ENCODE measurements at places on chromosomes 7 and 10. TPM values are rescaled to one million over a fixed set of nuclear protein-coding genes. Genes with fewer than 3 reads are reported as not detected.

- DNase-seq, result peak; percentile 32
Observed at GRCh38 chr10:110279407-110279986, 25.2 kb downstream of the SMNDC1 start.

DNA sequence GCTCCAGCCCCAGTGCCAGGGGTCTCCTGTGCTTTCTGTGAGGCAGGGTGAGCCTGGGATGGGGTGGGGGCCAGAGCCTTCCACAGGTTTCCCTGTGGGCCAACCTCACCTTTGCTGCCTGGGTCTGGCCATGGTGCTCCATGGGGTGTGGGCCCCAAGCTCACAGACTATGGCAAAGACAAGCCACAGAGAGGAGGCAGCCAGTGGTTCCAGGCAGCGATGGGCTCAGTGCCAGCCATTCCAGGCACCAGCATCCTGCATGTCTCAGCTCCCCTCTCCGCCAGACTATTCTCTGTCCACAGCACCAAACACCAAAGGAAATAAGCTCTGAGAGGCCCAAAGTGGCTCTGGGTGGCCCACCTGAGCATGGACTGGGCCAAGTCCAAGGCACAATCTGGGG lies 133.5 kb downstream of the PTPN20 start:
- no peak for DNase-seq

GRCh38 chr10:32348297-32349198 lies 1.6 kb upstream of the EPC1 start:
- no peak for DNase-seq

DNA sequence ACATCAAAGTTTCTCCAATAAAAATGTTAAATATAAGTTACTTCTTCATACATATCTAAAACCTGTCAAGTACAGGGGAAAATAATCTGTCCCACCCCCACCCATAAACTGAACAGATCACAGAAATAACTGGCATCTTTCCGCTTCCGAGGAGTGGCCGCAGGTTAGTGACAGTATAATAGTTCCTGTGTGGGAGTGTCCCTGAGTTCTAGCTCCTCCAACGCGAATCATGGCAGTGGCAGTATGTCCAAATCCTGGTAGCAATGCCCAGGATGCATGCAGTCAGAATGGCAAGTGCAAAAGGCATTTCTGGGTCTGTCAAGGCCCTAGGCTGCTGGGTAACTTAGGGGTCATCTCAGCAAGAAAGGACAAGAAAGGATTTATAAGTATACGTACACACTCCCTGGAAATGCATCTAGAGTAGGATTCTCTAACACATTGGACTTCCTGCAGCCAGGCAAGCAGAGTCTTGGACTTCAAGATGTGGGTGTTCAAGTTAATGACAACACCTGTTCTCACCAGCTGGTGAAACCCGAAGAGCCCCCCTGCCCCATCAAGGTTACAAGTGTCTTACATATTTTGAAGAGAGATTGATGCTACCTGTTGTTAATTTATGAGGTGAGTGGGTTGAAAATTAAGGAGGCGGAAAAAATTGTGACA lies 94.4 kb upstream of the COL1A2 start:
- no peak for DNase-seq

DNA sequence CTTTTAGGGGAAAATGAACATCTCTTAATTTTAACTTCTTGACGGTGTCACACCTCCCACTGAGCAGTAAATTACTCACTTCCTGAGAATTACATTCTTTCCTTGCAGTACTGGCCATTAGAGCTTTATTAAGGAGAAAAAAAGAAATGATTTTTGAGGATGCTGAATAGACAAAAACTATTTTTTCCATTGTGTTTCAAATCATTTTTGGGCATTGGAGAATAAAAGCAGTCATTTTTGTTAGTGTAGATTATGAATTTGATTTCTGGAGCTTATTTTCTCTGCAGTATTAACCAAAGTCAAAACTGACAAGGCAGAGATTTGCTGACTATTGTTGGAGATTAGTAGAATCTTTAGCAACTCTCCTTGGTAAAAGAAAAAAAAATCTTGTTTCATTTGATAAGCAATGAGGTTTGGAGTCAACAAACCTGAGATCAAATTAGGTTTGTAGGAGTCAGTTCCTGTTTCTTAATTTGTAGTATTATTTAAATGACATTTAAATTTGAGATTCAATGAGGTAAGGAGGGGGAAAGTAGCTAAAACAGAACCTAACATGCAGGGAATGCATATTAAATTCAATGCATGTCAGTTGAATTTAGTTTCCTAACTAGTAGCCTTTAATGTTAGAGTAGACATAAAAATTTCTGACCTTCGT lies 70.6 kb downstream of the AP3M1 start:
- DNase-seq, result no peak

GRCh38 chr10:133258818-133259601 lies 17.7 kb downstream of the ADAM8 start:
- peak; percentile 98 for DNase-seq

GRCh38 chr7:45033261-45033930 lies 33.4 kb downstream of the CCM2 start:
- DNase-seq, result no peak

GRCh38 chr7:85101347-85101746 lies 85.5 kb downstream of the SEMA3D start:
- DNase-seq, result no peak

- peak; percentile 37 for DNase-seq
Observed at GRCh38 chr7:82572195-82572880, 128.8 kb upstream of the CACNA2D1 start.

DNA sequence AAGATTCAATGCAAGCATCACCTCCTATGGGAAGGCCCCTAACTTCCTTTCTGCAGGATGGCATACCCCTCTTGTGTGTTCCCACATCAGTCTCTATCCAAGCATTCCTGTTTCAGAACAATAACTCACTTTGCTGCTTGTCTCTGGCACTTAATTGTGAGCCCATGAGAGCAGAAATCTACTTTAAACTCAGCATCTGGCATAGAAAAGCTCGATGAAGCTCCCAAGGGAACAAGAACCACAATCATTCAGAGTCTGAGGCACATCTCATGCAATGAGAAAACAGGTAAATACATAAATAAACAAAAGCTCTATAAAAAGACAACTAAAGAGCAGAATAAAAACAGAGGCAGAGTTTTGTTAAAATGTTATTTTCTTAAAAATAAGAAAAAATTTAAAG lies 66.2 kb downstream of the VPS41 start:
- no peak for DNase-seq

- no peak for DNase-seq
Observed at GRCh38 chr10:33227489-33227888, 107.0 kb downstream of the NRP1 start.

GRCh38 chr10:86970162-86970981 lies 2.1 kb downstream of the ADIRF start:
- DNase-seq, result no peak

SLC29A4 gene
- 6.5 TPM for total RNA-seq

MALRD1 gene
- total RNA-seq, result 0.08 TPM

All from kidney epithelial cell (primary cell).